ENCODE measurements at places on chromosomes 2 and 18. TPM values are rescaled to one million over a fixed set of nuclear protein-coding genes. Genes with fewer than 3 reads are reported as not detected.

Gene ITGB6
- 12.3 TPM for total RNA-seq

Gene FSHR
- not detected for total RNA-seq

Gene REG1B
- not detected for total RNA-seq

Gene ACKR3
- 4.2 TPM for total RNA-seq

Gene KIAA2012
- not detected for total RNA-seq

Gene MEP1B
- total RNA-seq, result 31.1 TPM

Gene ZEB2
- 45.8 TPM for total RNA-seq

Gene TP53I3
- total RNA-seq, result 257 TPM

DNA sequence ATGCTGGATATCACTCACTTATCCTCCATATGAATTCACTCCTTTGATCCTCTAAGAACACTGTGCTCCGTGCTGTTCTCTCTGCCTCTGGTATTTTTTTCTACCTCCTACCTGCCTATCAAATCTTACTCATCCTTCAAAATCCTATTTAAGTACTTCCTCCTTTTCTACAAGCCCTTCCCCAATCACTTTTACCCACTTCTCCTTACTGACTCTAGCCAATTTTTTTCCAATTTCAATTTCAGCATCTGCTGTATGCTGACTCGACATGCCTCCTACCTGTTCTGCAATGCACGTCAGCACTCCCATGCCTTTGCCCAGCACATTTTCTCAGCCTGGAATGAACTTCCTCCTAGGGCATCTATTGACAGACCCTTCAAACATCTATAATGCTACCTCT, 37.3 kb upstream of the LNPK start:
- no peak for DNase-seq

DNA sequence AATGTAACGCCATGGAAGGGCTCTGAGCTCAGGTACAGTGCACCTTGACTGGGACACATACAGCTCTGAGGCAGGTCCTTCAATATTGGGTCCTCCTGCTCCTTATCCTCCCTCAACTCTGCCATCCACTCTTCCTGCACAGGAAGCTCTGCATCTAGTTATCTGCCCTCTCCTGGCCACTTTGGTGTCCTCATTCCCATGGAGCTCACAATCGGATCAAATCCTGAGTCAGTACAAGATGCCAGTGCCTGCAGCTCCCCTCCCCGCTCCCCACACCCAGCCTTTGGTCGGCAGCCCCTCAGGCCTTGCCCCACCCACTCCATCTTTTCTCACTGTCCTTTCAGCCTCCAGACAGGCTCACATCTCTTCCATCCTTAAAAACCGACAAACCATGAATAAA, 58.0 kb downstream of the LRRFIP1 start:
- DNase-seq, result no peak

- DNase-seq, result no peak
These were observed 47.6 kb upstream of the PTH2R start for GRCh38 chr2:208358758-208359631.

DNA sequence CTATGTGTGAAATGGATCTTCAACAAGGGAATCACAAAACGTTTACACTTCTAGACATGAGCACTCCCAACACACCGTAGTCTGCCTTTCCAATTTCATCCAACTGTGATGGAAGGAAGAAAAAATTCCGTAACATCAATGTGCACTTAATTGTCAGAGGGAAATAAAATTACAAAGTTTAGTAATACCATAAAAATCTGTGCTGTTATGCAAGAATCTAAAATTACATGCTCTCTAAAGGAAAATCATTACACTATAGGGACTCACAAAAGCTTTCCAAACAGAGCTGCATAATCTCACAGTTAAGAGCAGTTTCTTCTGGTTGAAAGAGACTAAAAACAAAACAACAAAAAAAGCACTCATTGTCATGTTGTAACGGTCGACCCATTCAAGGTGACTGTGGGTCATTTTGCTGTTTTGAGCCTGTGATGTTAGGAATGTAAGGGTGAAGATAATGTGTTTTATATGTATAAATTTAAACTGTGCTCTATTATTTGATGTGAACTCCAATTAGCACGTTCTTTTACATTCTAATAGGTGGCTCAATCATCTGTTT, 698.0 kb downstream of the TDRD15 start:
- DNase-seq, result no peak

GRCh38 chr2:21710031-21710430, 586.3 kb downstream of the TDRD15 start:
- no peak for DNase-seq

DNA sequence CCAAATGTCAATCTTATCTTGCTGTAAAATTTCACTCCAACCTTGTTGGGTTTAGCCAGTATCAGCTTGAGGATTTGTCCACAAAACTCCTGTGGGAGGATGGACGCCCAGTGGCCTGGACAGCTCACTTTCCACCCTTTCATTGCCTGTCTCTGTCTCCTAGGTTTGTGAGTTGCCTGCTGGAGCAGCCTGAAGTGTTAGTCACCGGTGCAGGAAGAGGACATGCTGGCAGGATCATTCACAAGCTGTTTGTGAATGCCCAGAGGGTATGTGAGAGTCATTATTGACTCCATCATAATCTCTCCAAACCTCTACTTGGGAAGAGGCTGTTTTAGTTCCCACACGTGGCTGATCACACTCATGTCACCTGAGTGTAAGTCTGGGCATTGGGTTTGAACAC, 112.3 kb downstream of the RAB3GAP1 start:
- no peak for DNase-seq

DNA sequence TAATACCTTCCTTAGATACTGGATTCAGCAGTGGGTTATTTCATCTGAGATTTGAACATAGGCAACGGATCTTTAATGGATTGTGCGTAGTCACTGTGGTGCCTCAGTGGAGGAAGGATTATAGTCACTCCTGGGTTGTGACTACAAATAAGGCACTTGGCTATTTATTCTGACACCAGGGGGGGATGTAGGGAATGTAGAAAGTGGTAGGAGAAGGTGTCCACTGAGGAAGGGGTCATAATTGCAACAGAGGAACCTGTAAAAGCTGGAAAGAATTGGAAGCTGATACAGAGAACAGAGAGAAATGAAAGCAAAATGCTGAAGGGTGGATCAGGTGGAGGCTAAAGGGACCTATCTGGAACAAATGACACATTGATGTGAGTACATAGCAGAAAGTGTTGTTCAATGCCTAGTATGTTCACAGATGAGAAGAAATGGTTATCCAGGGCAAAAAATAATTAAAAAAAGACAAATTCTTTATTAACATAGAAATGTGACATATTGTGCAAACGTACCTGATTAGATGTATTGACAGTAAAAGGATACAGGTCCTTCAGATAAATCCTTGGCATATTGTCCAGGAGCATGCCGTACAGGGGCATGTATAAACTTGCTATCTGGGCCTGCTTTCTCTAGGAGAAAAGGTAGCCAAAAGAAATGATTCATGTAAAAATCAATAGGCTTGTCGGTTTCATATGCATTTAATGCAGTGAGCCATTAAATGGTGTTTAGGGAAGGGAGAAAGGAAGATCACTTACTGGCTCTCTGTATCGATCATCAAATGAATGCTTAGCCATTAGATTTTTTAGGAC, 91.2 kb upstream of the CCDC195 start:
- DNase-seq, result no peak

DNA sequence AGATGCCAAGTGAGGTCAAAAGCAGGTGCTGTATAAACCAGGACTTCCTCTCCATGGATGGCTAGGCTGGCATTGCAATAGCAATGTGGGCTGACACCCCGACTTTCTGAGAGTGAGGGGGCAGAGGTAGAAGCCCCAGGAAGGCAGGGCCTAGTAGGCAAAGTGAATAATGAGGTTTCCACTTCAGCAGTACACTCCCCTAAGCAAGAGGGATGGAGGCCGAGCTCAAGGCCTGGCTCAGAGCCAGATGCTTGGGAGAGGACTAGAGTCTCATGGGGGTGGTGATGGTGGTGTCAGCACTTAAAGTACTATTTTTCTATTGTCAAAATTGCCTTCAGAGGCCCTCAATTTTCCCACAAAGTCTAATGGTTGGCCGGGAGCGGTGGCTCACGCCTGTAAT, 41.6 kb upstream of the HK2 start:
- no peak for DNase-seq

- no peak for DNase-seq
These were observed 12.3 kb downstream of the GKN2 start for GRCh38 chr2:68940369-68940768.

DNA sequence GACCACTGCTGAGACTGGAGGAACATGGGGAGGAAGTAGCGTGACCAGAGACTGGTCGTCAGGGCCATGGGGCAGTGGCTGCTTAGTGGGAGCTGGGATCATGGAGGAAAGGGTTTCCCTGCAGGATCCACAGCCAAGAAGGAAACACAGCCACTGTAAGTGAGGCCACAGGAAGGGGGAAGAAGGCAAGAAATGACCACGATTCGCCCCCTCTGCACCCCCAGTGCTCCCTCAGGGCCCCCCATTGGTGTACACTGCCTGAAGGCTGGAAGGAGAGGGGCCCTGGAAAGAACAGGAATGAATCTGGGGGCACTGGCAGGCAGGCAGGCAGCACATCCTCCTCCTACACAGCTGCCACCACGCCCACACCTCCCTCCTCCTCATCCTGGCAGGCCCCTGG, 62.5 kb upstream of the RMDN2 start:
- no peak for DNase-seq
